ENCODE measurements at places on chromosomes 3 and 15.

DNA sequence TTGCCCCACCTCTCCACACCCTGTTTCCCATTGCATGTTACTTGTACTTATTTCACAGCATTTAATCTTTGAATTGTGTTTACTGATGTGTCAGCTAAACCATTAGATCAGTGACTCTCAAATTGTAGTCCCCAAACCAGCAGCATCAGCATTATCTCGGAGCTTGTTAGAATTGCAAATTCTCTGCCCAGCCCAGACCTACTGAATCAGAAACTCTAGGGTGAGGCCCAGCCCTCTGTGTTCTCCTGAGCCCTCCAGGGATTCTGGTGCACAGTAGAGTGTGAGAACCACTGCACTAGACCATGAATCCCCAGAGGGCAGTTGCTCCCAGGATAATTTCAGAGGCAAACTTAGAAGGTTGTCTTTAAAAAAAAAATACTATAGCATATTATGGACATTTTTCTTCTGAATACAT is 13.0 kb downstream of the PLD1 start:
- no peak for DNase-seq

DNA sequence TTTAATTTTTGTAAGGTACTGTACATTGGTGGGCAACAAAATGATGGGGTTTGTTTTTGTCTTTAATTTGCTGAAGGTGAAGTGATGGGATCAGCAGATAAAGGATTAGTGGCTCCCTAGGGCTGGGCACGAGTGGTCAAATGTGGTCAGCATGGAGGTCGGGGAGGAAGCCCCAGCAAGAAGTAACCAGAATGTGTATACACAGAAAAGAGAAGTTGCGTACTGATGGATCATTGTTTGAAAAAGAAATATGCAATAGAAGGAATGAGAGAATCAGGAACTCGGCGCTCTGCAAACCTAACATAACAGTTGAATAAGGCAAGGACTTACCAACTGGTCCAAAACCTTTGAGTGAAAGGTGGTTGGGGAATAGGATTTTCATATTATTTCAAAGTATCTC is 1.5 kb downstream of the TMOD2 start:
- DNase-seq: no peak

DNA sequence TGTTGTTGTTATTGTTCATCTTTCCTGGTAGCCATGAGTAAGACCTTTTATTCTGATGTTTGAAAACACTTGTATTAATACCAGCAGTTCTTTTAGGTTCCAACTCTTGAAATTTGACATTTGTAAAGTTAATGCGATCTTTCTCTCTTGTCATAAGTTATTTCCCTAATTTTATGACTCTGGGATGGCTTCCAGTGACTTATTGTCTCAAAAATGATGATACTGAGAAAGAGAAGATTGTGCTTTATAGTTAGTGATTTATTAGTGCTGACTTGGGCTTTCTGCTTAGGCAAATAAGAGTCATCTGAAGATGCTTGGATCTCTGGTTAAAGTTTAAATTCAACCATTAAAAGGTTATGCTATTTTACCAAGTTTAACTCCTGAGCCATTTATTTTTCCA is 715.2 kb downstream of the GRM7 start:
- DNase-seq: no peak

DNA sequence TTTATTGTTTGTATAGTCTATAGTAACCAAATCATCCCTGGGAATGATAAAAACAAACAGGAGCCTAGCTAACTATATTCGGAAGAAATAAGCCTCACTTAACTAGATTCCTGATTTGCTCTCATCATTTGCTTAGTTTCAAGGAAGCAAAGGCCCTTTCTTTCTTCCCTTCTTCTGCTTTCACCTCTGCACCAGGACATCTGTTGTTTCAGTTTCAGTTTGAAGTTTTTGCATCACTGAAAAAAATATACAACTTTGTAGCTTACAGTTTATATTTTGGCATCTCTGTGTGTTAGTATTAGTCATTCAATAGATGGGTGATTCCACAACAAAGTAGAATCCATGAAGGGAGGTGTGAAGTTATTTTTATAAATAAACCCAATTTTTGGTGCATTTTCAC is 113.6 kb upstream of the SNTN start:
- no peak for DNase-seq
